ENCODE measurements at places on chromosomes 2 and 18.

DNA sequence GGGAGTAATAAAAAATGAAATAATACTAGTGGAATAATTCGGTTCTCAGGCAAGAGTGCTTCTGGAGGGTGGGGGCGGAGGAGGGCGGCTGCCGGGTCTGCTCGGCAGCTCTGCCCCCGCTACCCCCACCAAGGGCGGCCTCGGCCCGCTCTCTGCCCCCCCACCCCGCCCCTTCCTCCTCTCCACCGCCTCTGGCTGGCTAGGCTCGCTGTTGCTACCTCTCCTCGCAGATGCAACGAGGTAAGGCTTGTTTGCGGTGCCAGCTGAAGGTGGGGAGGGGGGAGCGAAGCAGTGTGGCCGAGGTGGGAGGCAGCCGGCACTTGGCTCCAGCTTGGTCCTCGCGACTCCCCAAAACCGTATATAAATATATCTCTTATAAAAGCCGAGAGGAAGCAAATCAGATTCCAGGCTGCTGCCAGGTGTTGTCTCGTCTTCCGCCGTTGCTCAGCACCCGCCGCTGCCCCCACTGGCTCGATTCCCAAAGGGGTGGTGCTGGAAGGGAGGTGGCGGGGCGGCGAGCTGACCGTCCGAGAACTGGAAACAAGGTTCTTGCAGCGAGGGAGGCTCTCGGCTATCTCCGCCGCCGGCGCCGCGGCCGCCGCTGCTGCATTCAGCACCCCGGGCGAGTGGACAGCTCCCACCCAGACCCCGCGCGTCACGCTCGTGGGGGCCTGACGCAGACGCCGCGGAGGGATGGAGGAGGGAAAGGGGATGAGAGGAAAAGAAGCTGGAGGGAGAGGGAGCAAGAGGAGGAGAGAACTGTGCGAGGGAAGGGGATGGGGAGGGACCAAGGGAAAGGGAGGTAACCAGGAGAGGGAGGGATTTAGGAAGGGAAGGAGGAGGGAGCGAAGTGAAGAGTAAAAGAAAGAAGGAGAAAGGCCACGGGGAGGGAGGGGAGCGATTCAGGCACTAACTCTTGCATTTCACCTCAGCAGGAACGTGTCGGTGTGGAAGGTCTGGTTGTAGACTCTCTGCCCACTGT, at the start of gene MARCHF4:
Gene MARCHF4 (minus strand): TSS at position 763 of the 982 bp plus-strand sequence. CDS start 2,223 bp downstream, outside the sequence.
- DNase-seq, result peak; percentile 42

GRCh38 chr2:158685646-158686045, 109.5 kb upstream of the DAPL1 start:
- DNase-seq, result no peak

- DNase-seq, result no peak
Observed at GRCh38 chr18:51391731-51392130, 194.2 kb upstream of the MEX3C start.

DNA sequence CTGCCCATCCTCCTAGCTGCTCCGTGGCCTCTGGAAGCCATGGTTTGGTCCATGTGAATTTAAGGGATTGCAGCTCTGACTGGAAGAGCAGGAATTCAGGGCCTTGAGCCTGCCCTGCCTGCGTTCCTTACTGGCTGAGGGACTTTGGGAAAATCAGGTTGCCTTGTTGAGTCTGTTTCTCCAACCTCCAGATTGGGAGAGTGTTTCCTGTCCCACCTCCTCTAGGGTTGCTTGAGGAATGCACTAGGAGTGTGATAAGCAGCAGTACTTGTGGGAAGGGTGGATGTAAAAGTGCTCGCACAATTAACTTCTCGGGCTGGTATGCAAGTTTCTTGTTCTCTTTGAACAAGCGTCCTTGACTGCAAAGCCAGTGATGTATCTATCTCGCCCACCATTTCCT, 84.4 kb upstream of the YWHAQ start:
- peak; percentile 30 for DNase-seq

- peak; percentile 22 for DNase-seq
Observed at GRCh38 chr2:190763901-190764514, 115.1 kb downstream of the NAB1 start.

DNA sequence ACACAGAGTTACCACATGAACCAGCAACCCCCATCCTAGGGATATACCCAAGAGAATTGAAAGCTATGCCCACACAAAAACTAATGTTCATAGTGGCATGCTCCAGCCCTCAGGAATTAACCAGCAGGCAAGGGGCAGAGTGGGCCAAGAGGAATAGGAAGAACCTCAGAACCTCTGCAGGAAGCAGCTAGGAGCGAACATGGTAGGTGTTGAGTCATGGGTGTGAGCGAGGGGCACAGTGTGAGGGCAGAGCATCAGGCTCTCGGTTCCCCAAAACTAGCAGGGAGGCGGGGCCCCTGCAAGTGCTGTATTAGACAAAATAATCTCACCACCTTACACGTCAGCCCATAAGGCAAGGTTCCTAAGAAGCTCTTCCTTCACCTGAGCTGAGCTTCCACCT, 5.6 kb upstream of the RUFY4 start:
- DNase-seq, result peak; percentile 74

GRCh38 chr18:57998461-57998860, 45.6 kb upstream of the NEDD4L start:
- no peak for DNase-seq

GRCh38 chr2:62568983-62569837, 63.2 kb upstream of the TMEM17 start:
- no peak for DNase-seq

GRCh38 chr2:99899058-99899855, 243.1 kb downstream of the AFF3 start:
- DNase-seq, result no peak

GRCh38 chr2:158973116-158973956, 4.9 kb downstream of the TANC1 start:
- no peak for DNase-seq

DNA sequence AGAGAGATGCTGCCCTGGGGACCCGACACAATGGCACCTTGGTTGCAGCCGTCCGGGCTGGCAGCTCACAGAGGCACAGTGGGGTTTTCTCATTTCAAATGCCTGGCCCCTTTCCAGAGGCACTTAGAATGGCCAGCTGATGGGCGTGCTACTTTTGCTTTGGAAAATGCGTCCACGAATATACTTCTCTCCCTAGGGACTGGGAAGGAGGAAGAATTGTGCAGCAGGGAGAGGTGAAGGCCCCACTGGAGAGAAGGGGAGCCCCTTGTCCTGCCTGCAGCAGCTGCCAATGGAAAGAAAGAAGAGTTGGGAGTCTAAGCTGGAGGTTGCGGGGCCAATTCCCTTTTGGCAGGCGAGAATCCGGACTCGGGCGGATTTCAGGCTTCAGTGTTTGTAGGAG, 1.1 kb upstream of the MAL start:
- no peak for DNase-seq

DNA sequence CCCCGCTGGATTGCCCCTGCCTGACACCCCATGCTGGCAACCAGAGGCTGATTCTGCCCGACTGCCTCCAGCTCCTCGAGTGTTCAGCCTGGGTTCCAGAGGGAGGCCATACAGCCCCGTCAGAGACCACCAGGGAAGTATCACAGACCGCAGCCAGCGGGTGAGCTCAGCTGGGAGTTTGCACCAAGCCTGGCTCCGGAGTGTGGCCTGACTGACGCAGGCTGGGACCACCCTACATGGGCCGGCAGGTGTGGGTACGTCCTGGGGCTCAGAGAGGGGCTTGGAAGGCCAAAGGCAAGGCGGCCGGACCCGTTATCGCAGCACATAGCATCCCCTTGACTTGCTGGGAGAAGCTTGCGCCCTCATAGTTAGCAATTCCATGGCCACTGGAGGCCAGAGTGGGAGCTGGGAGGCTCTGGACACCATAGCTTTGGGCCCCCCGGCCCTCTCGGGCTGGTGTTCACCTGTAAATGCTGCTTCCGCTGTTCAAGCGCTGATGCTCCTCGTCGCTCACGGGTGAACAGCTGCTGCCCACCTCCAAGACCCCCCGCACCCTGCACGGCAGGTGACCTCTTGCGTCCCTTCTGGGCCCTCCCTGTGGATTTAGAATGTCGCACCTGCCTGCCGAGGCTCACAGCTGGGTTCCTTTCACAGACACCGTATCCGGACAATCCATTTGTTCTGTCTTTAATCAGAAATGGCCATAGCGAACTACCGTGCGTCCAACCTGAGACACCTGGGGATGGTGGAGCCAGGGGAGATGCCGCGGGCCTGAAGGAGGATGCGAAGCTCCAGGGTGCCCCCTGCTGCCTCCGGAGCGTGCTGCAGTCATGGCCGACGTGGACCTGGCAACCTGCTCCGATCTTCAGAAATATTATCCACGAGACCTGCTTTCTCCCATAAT, 31.2 kb upstream of the SLC66A3 start:
- DNase-seq, result peak; percentile 38

DNA sequence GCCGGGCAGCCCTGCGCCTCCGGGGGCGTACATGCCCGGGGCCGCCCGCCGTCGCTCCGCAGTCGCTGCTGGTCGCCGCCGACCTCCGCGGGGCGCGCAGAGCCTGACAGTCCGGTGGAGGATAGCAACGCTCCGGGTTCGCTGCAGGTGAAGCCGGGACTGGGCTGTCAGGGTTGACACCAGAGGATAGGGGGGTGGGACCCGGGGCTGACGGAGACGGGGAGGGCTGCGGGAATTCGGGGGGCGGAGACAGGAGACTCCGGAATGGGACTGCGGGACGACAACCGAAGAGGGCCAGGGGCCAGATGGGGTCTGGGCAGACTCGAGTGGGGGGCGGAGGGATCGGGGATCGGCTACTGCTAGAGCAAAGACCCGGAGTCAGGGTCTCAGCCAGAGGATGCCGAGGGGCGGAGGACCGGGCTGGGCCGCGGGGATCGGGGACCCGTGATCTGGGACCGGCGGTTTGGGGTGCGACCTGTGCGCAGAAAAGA, 403 bp downstream of the TMEM127 start:
- DNase-seq, result no peak

GRCh38 chr2:28108143-28108542, 217.6 kb downstream of the BABAM2 start:
- no peak for DNase-seq

DNA sequence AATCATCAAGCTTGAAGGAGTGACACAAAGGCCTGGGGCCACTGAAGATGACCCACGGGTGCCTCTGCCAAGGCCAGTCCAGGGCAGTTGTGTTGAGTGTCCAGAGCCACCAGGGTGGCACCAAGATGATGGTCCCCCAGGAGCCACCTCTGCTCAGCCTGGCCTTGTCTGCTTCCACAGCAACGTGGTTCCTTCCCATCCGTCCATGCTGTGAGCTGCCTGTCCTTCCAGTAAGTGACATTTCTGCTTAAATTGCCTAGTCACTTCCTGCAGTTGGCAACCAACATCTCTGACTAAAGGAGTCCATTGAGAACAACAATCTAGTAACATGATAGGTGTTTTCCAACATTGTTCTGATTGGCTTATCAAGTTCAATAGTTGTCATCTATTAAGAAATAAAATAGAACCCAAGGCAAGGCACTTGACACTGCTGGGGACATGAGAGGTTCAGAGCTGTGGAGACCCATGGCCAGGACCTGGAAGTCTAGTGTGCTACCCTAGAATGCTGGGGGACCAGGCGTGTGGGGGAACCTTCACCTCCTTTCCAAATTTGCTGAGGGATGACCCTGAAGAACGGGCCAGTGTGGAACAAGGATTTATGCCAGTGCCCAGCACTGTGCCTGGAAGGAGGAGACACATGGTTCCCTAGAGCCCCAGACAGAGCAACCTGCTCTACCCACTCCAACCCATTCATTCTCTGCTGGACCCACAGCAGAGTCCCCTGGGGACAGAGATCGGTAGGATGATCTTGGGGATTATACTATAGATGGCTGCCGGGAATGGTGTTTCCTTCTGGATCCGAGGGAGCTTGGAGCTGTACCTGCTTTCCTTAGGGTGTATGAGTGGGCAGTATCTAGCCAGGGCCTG, 98.9 kb upstream of the EPC2 start:
- peak; percentile 49 for DNase-seq

GRCh38 chr2:165700531-165700930, 93.5 kb downstream of the GALNT3 start:
- no peak for DNase-seq

DNA sequence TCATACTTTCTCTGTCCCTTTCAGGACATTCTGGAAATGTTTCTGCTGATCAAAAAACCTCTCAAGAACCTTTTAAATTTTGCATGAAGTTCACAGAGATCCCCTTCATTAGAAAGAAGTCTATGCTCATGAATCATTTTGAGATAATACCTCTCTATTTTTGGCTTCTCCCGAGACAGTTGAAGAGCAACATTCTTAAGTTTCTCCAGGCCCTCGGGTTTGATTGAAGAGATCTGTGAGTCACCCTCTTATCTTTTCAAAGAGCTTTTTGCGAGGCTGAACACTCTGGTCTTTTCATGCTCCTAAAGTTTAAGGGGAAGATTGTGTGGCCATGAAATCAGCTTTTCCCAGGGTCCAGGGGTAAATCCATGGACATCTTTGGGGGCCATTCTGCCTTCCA, 354.2 kb downstream of the FBXO15 start:
- DNase-seq, result no peak

DNA sequence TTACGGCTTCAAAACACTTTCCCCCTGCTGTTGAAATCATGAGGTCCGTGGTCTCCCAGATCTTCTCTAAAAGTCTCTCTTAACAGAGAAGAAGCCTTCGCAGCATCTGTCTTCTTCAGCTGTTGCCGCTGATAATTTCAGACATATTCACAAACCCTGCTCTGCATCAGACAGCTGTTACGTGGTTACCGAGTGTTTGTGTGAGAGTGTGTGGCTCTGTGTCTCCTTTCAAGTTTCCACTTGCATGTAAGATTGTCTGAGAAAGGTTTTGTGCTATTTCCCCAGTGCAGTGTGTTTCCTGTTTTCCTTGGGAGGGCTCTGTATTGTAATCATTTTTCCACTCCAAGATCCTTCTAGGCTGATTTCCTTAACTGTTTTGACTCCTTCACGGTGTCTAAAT, 32.8 kb downstream of the MAIP1 start:
- DNase-seq, result no peak

DNA sequence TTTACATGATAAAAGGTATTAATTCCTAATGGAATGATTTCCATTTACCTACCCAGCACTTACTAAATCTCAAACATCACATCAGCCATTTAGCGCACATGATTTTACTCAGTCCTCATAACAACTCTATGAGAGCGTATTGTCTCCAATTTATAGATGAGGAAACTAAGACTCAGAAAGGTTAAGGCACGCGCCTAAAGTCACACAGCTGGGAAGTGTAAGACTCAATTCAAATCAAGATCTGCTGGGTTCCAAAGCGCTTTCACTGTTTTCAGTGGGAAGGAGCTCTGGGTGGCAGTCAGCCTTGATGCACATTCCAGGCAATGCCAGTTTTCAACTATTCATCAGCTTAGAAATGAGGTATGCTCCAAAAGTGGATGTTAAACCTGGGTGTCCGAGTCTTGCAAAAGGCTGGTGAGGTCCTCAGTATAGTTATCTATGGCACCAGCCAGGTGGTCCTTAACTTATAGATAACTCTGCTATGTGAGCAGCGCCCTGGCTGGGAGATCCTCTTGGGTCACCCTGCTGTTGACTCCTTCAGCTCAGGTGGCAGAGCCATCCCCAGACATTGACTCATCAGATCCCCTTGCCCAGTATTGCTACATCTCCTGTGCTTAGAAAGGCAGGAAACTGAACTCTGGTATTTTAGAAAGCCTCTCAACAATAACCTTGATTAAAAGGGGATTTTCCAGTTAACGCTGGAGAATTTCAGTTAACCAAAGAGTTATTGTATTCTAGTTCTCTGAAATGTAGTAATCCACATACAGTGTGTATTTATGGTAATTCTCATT, 47.1 kb downstream of the SLC4A1AP start:
- DNase-seq, result no peak

Data from inflammatory macrophage (primary cell).